ENCODE measurements at places on chromosomes 2 and 18.

DNA sequence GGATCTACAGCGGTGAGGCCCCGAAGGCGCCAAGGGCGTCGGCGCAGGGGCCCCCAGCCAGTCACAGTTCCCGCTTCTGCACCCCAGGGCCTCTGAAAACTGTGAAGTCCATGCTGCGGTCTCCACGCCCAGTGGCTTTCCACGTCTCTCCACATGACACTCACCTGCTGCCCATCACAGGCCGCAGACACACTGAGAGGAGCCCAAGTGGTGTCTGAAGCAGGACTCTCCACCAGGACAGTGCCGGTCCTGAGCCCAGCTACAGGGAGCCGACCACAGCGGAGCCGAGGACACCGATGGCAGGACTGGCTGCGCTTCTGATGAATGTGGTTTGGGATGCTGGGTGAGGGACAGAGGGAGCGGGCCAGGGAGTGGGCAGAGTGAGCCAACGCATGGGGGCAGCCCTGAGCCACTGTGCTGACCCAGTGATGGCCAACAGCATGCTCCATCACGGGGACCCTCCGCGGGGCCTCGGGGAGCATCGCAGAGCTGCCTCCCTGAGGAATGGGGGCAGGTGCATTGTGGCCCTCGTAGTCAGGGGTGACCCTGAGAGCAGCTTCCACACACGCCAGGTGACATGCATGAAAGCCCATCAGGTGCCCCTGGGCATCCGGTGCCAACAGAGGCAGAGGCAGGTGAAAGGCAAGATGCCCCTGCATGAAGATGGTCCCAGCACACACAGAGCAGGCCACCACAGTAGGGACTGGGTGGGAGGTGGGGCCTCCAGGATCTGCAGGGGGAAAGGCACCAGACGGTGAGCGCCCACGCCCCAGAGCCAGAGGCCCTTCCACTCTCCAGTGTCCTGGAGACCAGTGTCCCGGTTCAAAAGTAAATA lies 116.6 kb downstream of the HDAC4 start:
- DNase-seq = no peak

DNA sequence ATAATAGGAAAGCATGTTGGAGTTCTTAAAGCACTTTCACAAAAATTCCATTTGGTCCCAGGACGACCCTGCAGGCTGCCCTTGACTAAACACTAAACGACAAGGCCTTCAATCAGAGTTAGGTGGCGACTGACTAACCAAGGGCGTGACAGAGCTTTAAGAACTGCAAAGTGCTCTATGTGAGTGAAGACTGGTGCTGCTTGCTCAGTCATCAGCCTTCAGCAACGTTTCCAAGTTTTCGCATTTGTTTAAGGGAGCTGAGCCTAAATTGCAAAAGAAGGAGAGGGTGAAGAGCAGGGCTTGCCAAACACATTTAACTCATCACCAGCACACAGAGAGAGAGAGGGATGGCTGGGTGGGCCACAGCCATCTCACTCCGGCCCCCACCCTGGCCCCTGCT lies 204.7 kb upstream of the PID1 start:
- DNase-seq = no peak

DNA sequence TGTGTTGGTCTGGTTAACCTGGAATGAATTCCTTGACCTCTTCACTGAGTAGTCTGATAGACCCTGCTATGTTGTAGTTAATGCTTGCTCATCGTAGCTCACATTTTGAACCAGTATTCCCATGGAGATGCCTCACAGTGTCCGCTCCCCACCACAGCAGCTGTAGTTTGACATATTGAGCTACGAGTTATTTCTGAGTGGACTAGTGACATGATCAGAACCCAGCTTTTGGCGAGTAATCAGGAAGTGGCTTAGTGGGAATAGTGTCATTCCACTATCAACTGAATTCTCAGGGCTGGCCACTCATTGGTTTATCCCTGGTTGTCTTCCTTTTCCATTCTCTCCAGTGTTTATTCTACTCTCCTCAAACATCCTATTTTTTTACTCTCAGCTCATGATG lies 102.7 kb downstream of the MYO1B start:
- no peak for DNase-seq

- no peak for DNase-seq
These were observed 41.6 kb downstream of the PKDCC start for GRCh38 chr2:42089340-42089925.

- DNase-seq = no peak
These were observed 151.6 kb downstream of the PTGR3 start for GRCh38 chr18:75057169-75057960.

DNA sequence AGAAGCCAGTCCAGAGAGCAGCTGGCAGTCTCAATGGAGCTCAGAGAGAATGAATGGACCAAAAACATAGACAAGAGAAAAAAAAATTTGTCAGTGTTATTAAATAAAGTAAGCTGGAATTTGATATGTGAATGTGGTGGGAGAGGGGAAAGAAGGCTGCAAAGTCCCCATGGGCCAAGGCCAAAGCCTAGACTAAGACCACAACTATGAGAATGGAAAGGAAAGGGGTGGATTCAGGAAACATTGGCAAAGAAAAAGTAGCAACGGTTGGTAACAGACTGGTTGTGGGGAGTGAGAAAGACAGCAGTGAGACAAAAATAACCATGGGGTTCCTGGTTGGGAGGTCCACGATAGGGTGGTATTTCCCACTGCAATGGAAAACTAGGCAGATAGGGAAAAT lies 47.0 kb downstream of the ZEB2 start:
- no peak for DNase-seq

- no peak for DNase-seq
These were observed 11.5 kb upstream of the PPP4R3B start for GRCh38 chr2:55628931-55629330.

DNA sequence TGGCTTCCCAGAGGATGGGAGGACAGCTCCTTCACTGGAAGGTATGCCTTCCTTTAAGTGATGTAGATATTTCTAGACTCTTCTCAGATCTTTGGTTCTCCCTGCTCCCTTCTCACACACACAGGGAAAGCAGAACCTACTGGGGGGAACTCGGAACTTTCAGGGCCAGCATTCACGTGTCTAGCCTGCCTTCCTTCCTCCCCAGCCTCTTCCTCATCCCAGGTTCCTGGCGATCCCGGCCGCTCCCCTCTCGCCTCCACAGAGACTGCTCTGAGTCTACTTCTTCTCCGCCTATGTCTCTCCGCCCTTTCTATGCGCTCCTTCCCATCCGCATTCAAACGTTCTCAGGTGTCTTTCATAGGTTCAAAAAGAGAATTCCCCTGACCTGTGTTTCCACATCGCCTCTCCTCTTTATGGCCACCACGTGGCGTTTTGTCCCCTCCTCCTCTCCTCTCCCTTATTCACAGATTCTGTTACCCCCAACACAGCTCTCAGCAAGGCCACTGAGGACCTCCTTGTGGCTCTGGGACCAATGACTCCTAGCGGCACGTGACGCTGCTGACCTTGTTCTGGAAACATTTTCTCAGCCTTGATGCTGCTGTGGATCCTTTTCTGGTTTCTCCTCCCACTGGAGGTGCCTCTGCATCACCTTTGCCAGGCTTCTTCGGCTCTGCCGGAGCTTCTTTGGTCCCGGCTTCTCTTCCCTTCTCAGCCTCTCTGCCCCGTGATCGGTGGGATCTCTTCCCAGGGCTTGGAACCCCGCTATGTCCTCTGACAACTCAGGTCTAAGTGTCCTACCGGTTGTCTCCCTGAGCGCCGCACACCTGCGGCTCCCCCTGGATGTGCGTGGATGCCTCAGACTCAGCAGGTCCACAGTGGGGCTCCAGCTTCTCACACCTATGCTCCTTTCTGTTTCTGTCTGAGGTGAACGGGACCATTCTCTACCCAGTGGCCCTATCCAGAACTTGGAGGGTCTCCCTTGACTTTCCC lies 77.5 kb downstream of the VAPA start:
- DNase-seq = no peak

- no peak for DNase-seq
These were observed 21.1 kb downstream of the GPR35 start for GRCh38 chr2:240646176-240646899.

DNA sequence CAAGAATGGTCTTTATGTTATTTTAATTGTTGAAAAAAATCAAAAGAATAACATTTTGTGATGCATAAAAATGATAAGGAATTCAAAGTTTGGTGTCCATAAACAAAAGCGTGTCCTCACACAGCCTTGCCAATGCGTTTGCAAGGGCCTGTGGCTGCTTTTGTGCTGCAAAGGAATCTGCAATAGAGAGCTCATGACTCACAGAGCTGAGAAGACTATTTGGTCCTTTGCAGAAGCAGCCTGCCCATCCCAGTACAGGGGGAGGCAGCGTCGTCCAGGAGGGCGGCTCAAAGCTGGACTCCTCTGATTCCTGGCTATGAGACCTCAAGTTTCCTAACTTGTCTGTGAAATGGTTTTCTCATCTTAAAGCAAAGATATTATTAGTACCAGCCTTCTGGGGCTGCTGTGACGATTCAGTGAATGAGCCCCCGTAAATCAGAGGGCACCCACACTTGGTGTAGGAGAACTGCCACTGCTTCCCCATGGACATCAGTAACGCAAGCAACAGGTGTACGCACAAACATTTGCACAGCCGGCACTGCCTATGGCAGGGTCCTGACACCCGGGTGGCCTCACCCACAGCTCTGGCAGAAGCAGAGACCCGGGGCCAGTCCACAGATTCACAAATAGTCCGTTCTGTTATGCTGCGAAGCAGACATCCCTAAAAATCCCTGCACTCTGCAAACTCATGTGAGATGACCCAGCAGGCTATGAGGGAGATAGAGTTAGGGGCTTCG lies 70.6 kb upstream of the ASAP2 start:
- no peak for DNase-seq

- no peak for DNase-seq
These were observed 30.4 kb upstream of the RAB6D start for GRCh38 chr2:131394147-131394931.

DNA sequence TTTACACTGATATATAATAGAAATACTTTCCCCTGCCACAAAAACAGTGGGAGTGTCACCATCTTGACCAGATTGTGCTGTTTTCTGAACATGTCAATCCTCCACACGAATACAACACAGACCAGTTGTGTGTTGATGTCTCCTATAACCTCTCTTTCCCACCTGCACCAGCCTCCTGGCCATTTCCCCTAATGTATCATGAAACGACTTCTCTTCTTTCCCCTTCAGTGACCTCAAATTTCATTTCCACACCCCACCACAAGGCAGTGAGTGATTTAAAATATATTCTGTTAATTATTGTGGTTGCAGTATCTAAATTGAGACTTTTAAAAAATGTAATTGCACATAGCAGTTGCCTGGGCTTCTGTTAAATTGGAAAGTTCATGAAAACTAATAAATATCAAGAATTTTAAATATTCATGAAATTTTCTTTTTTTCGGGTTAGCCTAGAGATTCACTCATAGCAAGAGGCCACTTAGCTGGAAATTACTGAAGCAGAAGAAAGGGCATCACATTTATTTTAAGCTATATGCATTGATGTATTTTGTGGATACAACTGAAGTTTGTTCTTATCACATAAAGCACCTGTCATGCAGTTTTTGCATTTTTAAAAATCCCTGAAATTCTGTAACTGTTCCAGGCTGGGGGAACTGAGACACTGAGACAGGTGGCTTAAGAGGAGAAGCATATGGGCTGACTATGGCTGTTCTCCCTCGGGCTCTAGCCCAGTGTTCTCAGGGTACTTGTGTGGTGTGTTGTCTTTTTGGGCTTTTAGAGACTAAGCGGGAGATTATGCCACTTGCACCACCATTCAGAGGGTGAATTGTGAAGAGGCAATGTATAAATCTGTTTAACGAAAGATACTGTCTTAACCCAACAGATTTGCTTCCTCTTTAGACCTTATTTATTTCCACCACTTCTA lies 15.9 kb downstream of the FAM171B start:
- DNase-seq = no peak

GRCh38 chr18:11454040-11454439 lies 155.4 kb upstream of the SLC35G4 start:
- no peak for DNase-seq

DNA sequence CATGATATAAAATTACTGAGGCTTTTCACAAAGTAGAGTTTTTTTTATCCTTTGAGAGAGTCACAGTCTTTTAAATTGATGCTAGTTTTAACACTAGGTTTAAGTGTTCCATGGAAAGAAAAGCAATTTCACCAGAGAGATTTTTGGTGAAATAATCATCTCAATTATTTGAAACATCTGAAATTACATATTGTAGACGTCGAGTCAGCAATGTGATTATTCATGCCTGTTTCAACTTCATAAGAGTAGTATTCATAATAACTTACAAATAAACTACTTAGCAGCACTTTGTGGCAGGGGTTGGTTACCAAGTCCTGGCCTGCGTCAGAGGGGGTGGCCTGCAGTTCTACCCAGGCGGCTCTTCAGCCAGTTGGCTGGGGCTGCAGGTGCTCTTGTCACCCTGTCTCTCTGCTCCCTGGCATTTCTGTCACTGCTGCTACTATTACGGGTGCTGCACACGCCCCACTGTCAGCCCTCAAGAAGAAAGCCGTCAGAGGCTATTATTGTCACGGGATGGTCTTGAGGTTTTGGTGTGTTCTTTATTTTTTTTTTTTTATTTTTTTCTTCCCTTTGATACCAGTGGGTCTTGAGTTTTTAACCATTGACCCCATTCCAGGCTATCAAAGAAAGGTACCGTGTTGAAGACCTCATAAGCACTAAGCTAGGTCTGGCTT lies 50.4 kb downstream of the MALT1 start:
- DNase-seq = no peak

DNA sequence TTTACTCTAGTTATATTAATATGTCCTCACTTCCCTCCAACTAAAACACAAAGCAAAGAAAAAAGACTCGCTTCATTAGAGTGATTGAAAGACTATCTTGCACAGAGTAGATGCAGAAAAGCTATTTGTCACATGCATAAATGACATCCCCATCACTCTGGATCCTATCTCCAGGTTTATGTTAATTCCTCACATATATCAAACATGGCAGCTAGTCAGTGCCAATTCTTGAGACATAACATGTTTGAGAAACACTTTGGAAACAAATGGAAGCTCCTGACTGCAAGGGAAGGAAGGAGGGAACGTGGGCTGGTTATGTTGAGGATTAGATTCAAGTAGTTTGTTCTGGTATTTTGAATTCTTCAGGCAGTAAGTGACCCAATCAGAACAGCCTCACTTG lies 89.8 kb upstream of the BCL2L11 start:
- no peak for DNase-seq

DNA sequence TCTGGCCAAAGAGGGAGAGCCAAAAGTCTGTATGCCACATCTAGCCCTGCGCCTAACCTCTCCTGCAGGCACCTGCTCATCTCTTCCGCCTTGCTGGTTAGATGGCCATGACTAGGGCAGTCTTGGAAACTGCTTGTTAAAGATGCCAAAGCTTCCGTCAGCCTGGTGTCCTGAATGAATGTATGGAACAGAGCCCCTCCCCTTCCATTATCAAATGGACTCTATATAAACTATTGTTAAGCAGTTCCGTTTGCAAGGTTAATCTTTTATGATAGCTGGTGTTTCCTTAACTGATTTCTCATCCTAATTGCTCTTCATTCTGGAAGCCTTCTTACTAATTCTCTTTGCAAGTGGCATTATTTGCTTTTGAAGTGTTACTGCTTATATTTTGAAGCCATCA lies 87.1 kb downstream of the ATP9B start:
- DNase-seq = no peak
